ENCODE measurements at places on chromosomes 5 and 9.
A peak's percentile ranks its signal among the peaks of the same experiment; 100 is the strongest.

DNA sequence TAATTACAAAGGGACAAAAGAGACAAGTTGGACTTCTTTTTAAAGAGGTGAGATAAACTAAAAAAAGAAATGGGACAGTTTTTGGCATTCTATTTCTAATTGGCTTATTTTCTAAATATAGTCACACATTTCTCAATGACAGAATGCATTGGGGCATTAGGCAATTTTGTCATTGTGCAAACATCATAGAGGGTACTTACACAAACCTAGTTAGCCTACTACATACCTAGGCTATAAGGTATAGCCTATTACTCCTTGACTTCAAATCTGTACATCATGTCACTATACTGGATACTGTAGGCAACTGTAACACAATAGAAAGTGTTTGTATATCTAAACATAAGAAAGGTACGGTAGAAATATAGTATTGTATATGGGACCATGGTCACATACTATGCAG, 56.1 kb downstream of the LSM11 start:
- no peak for DNase-seq

DNA sequence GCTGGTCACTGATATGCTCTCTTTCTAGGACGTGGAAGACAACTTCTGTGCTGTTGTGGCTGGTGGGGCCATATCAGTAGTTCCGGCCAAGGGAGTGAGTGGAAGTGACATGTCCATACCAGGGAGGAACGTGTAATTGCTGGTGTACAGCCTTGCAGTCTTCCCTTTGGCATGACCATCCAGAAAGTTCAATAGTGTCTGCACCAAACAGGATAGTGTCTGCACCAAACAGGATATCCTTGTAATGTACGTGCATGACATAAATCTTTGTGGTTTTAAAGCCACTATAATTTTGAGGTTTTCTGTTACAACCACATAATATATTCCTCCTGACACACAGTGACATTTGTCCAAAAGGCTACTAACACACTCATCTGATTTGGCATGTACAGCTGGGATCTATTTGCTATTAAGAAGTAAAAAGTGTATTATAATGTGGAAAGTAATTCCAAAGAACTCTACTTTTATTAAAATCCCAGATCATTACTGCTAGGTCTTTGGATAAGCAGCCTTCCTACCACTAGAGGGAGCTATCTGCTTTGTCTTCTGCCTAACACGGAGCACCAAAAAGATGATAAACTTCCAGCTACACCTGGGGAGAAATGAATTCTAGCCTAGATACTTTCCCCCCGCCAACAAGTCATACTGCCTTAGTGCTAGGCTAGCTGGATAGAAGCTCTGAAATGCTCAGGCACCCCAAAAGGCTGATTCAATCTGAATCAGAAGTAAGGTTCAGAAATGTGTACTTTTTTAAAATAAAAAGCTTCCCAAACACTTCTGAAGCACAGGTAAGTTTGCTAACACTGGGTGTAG, 52.7 kb downstream of the RNF145 start:
- DNase-seq, result peak; percentile 45

DNA sequence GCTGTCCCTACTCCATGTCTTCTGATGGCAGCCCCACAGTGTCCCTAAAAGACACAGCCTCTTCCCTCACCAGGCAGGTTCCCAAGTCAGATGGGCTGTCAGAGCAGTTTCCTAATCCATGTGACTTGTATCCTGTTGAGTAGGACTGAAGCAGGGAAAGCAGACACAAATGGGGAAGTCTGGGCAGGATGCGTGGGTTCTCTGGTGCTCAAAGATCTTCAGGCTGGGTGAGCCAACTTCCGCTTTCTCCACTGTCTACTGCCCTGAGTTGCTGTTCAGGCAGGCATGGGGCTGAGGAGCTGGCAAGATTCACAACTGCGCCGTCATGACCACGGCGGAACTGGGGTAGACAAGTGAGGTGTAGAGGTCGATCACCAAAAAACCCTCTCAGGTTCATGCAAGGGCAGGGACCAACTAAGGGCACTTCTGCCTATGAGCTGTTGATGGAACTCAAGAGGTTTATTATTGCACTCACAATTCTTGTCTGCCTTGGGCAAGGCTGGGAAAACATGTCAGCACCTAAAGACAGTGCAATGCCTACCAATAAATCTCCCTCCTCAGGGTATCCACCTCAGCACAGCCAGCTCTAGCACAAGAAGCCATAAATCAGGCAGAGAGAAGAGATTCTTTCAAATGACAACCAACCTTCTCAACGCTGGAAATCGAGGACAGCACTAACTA, 83.4 kb downstream of the RAPGEF1 start:
- DNase-seq, result no peak

DNA sequence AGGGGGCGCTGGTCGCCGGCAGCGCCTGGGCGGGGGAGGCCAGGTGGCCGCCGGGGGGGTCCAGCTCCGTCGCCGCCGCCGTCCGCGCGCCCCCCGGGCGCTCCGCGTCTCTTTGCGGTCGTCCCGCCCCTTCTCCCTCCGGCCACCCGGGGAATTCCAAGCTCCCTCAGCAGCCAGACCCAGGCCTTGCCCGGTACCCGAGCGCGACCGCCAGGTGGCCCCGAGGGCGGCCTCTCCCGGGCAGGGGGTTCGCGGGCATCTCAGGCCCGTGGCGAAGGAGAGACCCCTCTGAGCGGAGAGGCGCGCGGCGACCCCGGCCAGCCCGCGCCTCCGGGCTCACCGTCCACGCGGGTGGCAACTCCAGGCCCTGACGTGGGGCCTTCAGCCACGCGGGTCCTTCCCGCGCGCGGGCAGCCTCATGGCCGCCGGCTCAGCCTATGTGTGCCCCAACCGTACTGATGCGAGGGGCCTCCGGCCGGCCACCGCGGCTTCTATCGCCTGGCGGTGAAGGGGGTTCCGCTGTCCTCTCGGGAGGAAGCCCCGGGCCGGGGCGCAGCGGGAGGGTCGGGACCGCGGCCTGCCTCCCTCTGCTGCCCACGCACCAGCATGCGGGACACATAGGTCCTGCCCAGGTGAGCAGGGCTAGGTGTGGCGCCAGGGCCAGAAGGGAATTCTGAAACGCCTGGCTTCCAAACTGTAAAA, 529 bp upstream of the NRARP start:
- DNase-seq, result no peak

GRCh38 chr9:116275418-116276195, 122.0 kb downstream of the PAPPA start:
- no peak for DNase-seq

DNA sequence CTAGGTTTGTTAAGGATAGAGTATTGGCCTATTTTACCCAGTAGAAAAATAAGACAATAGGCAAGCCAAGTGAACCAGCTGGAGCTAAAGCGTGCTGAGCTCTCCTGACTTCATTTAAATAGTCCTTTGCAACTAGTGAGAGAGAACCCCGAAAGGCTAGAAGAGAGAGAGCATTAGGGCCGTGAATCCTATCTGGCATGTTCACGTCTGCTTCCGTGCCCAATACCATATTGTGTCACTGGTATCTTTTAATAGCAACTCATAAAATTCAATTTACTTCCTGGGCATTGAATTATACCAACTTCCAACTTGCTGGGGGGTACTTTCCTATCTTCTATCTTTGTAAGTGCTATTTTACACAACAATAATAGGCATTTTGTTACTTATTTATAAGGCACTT, 13.8 kb downstream of the DNAJC18 start:
- DNase-seq, result no peak

- DNase-seq, result no peak
Measured at GRCh38 chr5:139684350-139684880, 36.3 kb downstream of the CXXC5 start.

DNA sequence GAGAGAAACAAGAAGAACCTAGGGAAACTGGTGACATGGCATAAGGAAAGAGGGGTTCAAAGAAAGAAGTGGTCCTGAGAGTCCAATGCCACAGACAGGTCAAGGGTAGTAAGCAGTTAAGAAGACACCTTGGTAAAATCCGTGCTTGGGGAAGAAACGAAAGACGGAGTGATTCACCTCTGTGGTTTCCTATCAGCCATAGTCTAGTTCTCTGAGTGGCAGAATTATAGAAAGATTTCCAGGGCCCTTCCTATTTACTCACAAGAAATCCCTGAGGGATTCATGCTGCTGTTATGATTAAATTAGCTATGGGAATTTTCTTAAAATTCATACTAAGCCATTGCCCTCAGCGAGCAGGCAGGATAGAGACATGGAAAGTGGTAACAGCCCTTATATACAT, 31.7 kb downstream of the IL33 start:
- DNase-seq, result no peak

GRCh38 chr9:69385581-69386033, 60.6 kb downstream of the ENTREP1 start:
- no peak for DNase-seq

- no peak for DNase-seq
Measured at GRCh38 chr9:128098297-128099230, 29.0 kb downstream of the PTGES2 start.

DNA sequence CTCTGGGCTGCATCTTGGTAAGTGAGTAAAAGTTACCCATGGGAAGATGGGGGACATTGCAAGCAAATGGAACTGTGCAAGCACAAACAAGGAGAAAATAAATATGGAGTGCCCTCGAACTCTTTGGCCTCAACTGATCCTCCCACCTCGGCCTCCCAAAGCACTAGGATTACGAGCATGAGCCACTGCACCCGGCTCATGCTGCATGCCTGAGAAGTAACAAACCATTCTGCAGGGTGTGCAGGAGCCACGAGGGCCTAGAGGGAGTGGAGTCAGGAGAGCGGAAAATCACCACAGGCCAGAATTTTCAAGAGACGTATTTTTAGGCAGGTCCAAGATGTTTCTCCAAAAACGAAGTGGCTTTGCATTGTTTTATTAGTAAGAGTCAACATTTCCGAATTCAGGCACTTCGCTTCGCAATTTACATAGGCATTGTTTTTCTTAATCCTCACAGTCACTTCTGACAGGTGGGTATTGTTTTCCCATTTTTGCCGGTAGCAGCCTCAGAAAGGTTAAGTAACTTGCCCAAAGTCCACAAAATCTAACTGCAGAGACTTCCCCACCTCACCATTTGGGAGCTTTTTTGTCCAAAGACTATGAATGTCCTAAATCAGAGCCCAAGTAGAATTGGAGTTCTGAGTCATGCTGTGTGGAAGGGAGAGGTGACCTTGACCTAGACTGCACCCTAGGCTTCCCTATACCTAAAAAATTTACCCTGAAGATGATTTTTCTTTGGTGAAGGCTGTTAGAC, 230.2 kb downstream of the NR3C1 start:
- DNase-seq, result no peak

DNA sequence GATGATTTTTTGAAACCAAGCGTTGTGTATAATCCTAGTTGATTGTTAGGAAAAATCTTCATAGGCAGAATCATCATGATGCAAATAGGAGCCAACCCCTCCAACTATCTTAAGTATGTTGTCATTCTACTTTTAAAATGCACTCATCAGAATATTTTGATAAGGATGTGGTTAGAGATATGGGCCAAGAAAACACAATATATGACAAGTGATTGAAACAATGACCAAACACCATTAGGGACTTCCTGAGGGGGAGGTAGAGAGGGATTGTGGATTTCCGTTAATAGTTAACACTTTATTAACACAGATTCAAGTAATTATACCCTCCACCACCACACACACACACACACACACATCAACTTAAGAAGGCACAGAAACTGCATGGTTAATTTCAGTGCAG, 143.3 kb downstream of the ARSB start:
- DNase-seq, result no peak

- DNase-seq, result no peak
Measured at GRCh38 chr9:4985386-4986266, 554 bp downstream of the JAK2 start.

DNA sequence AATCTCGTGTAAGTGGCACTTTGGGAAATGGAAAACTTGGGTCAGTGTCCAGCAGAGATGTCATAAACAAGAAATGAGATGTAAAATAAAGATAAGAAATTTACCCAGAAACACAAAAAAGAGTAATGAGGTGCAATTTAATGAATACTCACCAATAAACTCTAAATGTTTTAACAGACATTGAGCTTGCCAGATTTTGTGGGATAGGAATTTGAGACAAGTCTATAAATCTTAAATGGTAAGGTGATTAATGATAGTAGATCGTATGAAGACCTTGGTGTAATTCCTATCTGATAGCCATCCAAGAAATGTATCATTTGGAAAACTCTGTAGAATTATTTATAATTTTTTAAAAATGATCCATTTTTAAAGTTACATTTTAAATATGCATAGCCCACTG, 682.4 kb downstream of the MAT2B start:
- DNase-seq, result no peak

DNA sequence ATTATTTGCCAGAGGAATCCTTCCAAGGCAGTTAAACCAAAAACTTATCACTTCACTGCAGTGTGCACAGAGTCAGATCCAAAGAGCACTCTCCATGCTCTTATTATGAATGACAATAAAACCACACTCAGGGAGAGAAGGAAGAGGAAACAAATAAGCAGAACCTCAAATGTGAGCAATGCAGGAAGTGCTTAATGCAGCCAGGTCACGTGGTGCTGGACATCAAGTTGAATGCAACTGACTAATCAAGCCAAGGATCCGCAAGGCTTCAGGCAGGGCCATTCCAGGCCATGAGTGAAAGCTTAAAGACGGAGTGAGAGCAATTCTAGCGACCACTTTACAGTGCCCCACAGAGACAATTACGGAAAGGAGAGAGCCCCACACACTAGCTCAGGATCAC, 230.4 kb upstream of the PUM3 start:
- no peak for DNase-seq

DNA sequence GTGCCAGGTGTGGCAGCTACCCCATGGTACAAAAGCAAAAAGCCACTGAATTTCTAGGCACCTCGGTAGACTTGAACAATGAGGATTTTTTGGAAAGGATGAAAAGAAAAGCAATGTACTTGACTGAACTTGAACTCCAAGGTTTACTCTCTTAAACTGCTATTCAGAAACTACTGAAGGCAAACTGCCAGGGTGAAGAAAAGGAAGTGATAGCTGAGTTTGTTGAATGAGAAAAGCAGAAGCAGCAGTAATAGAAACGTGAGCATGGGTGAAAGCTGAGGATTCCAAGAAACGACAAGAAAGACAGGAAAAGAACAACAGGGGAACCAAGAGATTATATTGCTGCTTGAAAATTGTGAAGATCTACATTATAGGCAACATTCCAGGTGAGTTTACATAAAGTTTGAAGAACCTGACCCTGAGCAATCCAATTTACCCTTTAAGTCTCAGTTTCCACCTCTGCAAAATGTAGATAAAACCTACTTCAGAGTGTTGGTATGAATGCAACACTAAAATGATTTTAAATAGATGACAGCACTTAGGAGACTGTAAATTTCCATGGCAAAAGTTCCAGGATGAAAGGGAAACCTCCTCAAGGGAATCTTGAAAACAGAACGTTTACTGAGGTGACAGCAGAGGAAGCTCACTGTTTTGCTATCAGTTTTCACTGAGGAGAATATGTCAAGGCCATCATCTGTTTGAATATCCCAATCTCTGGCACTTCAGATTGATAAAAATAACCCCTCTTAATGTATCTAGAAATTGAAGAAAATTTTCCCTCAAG, 245.8 kb downstream of the SPATA31D1 start:
- no peak for DNase-seq

GRCh38 chr5:83516377-83516776, 44.8 kb downstream of the VCAN start:
- no peak for DNase-seq

GRCh38 chr9:120909904-120910303, 16.7 kb downstream of the TRAF1 start:
- no peak for DNase-seq

Data from BE2C (cell line).